ENCODE measurements at places on chromosomes 16 and 17.

DNA sequence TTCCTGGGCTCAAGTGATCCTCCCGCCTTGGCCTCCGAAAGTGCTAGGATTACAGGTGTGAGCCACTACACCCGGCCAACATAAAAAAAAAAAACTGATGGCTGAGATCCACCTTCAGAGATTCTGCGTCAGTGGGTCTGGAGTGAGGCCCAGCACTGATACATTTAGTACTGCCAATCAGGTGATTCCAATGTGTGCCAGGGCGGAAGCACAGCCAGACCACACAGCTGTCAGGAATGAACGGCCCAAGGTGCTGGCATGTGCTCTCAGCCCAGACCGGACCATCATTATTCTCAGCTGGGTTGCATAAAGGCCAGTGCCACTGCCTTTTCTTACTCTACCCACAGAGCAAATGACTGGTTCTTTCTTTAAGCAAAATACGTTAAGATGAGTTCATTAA lies 1.2 kb upstream of the BCO1 start:
- no peak for DNase-seq

GRCh38 chr16:85994492-85995490 lies 95.8 kb downstream of the IRF8 start:
- DNase-seq = no peak

DNA sequence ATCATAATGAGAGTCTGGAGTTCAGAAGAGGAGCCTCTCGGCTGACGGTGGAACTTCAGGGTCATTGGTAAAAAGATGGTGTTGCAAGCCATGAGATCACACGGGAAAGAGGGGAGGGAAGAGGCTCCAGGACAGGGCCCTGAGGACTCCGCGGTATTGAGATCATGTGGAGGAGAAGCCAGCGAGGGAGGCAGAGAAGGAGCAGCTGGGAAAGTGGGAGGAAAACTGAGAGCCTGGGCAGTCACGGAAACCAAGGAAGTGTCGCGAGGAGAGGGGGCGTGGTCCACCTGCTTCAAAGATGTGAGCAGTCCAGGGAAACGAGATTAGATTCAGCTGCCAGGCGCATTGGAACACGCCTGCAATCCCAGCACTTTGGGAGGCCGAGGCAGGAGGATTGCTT lies 27.7 kb upstream of the SBK1 start:
- DNase-seq = no peak

DNA sequence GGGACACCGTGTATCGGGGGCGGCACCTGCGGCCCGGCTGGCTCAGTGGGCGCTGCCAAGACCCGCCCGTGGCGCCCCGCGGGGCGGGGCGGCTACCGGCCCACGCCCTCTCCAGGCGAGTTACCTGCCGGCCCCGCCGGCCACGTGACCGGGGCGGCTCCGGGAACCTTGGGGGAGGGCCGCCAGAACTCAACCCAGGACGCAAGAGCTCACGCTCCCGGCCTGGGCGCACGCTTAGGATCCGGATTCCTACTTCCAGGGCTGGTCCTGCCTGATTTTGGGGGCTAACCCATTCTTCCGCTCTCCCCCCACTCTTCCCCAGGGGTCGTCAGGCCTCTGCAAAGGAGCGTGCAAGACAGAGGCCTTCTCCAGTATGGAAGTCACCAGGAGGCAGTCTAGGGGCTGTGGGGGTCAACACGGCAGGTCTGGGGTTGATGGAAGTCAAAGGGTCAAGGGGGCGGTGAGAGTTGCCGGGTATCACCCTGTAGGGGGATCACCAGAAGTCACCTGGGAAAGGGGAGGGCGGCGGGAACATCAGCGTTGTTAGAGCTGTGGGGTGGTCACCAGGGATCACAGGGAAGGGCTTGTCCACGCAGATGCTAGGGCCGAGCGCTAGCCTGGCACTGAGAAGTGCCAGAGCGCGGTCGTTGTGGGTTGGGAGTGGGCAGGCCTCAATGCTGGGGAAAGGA lies 354 bp upstream of the ESRP2 start:
- DNase-seq = no peak

DNA sequence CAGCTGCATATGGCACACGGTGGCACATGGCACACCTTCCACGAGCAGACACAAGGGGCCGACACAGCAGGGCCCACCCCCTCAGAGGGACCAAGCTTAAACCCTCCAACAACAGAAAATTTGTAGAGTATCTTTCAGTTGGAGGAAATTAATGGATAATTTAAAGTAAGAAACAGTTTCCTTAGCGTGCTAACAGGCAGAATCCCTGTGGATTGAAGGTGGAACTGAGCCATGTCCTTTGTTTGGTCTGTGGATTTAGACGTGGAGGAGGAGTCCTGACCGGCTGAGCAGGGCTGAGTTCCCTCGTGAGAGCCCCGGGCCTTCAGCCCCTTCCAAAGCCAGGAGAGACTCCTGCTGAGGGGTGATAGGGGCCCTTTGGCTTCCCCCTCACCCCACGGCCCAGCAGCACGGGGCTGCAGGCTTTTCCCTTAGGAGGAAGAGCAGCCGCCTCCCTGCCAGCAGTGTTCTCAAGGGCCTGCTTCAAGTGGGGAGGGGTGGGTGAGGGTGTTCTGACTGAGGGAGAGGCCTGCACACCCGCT lies 1.4 kb upstream of the CYB561 start:
- no peak for DNase-seq

DNA sequence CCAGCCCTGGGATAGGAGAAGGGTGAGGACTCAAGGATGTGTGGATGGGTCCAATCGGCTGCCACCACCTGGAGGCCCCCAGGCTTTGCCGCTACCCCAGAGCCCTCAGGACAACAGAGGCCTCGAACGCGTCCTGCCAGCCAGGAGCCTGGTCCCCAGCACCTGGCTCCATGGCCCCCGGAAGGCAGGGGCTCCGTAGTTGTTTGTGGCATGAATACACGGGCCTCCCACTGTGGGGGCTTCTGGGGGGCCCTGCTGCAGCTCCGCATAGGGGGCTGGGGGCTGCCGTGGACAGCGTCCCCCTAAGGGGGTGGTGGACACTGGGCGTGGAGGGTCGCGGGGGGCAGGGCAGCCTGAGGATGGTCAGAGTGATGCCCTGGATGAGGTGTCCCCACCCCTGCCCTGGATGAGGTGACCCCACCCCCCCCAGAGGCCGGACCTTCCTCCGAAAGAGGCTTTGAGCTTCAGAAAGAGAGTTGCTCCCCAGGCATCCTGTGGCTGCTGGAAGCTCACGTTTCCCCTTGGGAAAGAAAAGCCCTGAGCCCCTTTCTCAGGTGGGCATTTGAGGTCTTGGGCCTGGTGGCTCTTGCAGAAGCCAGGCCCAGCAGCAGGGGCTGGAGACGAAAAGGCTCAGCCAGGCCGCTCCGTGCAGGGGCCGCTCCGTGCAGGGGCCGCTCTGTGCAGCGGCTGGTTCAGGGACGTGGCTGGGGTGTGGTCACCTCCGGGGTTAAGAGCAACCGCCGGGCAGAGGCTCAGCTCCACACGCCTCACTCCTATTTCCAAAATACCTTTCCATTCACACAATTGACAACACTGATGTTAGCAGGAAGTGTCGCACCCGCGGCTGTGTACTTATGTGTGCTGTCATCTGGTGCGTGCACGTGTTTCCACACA lies 40.3 kb upstream of the GNG13 start:
- no peak for DNase-seq

- no peak for DNase-seq
These were observed 32.8 kb downstream of the VAC14 start for GRCh38 chr16:70768203-70768580.

DNA sequence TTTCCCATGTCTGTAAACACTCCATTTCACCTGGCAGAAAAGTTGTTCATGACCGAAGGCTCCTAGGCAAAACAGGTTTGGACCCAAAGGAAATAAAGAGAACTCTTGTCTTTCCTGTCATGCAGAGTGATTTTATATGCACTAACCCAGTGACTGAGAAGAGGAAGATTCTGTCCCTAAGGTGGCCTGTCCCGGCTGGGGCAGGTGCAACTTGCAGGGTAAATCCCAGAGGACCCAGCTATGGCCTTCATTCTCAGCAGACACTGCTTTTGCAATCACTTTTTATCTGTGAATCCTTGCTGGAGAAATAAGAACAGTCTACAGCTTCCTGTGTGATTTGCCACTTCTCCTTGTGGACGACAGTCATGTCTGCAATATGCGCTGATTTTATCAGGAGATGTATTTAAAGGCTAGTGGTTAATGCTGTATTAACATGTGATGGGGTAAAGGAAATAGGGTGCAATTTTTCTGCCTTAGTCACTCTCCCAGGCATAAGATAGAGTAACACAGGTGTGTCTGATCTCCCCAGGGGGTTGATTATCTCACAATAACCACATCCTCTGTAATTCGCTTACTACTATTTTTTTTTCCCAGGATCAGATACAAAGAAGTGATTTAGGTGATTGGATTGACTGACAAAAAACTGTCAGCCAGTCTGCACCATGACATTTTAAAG lies 696.8 kb upstream of the SOX9 start:
- no peak for DNase-seq

DNA sequence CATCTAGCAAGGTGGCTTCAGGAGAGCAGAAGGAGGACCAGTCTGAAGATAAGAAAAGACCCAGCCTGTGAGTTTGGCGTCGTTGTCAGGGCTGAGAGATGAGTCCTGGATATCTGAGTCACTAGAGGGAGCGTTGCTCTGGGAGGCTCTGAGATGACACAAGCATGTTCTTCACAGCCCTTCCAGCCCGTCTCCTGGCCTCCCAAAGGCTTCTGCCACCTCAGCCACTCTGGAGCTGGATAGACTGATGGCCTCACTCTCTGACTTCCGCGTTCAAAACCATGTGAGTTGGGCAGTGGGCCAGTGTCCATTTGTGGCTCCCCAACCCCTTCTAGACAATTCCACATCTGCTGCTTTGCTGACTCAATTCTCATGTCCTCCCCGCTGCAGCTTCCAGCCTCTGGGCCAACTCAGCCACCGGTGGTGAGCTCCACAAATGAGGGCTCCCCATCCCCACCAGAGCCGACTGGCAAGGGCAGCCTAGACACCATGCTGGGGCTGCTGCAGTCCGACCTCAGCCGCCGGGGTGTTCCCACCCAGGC lies 2.3 kb downstream of the TGFB1I1 start:
- DNase-seq = no peak

DNA sequence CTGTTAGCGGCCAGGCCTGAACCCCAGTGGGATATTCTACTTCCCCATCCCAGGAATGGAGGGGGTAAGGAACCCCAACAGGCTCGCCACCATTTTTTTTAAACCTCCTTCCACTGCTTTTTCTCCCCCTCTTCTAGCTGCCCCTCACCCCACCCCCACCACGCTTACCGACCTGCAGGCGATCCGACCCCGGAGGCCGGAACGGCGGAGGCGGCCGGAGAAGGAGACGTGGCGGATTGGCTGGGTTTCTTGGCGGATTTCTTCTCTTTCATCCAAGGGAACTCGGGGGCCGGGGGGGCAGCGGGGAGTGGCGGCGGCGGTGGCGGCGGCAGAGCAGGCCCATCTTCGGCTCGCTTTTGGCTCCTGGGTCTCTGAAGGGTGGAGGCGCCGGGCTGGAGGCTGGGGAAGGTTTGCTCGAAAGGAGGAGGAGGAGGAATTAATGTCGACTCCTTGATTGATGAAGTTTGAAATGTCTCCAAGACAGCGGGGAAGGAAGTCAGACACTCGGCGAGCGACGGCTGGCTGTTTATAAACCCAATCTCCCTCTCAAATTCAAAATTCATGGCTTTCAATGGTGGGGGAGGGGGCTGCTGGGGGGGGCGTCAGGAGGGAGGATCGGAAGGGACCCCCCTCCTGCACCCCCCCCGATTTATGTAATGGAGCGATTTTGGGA lies 424 bp downstream of the HOXB2 start:
- DNase-seq = no peak

DNA sequence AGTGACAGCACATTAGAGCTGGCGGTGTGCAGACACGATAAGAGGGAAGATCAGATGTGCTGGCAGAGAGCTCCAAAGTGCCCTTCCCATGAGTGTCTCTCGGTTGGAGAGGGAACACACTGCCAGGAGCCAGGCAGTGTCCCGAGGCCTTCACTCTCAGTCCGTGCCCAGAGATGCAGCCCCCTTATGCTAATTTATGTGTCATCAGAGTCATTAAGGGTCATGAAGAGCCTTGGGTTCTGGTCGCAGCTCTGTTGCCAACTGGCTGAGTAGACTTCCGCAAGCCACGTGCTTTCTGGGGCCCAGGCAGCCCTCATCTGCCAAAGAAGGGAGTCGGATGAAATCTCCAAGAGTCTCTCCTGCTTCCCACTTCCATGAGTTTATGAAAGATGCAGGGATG lies 232.5 kb downstream of the MSI2 start:
- DNase-seq = no peak

GRCh38 chr17:75799402-75799801 lies 14.8 kb downstream of the UNK start:
- no peak for DNase-seq

GRCh38 chr16:76226011-76226410 lies 51.2 kb upstream of the CNTNAP4 start:
- DNase-seq = no peak

GRCh38 chr17:80708480-80708879 lies 163.8 kb downstream of the RPTOR start:
- DNase-seq = no peak

GRCh38 chr17:76775021-76775600 lies 37.2 kb downstream of the MFSD11 start:
- DNase-seq = no peak

- no peak for DNase-seq
These were observed 14.2 kb downstream of the SNX20 start for GRCh38 chr16:50666658-50667496.

DNA sequence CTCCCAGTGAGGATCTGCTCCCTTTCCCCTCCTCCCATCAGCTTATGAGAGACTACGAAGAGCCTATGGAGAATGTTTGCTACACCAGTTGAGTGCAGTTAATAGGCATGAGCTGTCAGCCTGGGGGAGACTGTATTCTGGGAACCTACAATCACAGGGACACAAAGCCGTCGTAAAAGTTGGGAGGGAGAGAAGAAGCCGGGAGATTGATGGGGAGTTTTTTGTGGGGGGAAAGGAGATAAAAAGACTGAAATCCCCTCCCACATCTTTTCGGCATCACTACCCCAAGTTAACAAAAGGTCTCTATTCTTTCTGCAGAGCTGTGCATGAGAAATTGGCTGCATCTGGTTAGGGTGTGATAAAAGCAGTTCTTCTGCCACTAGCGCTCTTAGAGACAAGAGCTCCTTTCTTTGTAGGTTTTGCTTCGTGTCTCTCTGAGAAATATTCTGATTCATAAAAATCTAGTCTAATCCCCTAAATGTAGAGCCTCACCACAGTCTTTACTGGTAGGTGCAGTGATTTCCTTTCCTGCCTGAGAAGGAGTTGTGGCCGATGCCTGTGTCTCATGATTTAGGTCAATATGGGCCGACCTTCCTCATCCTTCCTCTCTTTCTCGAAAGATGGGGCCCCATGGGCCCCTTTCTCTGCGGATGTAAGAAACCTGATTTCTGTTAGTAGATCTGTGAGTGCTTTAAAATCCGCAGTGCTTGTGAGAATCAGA lies 77.4 kb downstream of the BPTF start:
- no peak for DNase-seq

DNA sequence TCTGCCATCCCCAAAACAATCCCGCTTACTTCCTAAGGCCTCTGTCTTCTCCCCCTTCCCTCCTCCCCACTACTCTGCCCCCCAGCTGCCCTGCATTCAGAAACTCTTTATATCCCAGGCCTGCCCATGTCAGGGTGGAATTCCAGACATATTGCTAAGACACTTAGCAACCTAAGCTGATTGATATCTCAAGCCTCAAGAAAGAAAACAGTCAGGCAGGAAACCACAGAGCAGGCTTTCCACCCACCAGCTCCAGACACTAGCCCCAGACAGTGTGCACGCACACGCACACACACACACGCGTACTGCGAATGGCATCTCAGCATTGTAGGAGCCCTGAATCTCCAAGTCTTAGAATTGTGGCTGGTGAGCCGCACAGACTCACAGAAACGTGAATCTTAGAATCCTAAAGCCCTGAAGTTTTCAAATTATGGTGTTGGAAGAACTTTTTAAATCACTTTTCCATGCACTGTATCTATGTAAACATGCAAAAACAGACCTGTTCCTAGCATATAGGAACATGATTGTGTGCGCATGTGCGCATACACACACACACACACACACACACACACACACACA lies 8.8 kb upstream of the LPCAT2 start:
- DNase-seq = no peak
